HL-60 (cell line): ENCODE measurements at places on chromosomes 13 and 19.
A peak's percentile ranks its signal among the peaks of the same experiment; 100 is the strongest.

GRCh38 chr13:91896547-91896946 lies 498.1 kb downstream of the GPC5 start:
- DNase-seq: no peak

DNA sequence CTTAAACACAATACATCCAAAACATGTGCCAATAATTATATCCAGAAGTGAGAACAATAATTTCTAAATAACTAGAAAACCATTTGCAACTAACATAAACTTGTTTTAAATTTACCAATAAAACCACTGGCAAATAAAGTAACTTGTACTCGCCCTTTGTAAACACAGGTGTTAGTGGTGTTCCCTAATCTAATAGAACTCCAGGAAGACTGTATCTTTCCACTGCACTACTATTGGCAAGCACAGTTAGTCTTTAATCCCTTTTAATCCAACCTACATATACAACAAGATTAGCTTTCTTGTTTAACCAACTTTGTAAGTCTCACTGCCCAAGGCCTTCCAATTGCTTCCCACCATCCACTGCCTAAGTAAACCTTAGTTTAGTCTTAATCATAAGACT lies 79.5 kb downstream of the PCDH9 start:
- no peak for DNase-seq

DNA sequence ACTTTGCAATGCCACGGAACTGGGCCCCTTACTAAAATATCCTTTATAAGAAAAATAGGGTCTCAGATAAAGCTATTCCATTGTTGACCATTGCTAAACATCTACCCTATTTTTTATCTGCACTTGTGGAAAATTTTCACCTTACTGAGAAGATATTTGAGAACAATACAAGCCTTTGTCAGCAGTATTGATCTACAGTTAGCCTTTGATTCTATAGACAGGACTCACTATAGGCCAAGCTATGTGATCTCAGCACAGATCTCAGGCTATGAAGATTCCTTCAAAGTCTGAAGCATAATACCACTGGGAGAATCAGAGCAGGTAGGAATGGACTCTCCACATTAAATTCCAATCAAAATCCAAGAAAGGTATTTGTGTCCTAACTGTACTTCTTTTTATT lies 1099.7 kb downstream of the DIAPH3 start:
- DNase-seq: no peak

GRCh38 chr19:5305163-5305562 lies 35.4 kb downstream of the PTPRS start:
- no peak for DNase-seq

- no peak for DNase-seq
These were observed 99.0 kb downstream of the PCDH20 start for GRCh38 chr13:61316647-61317046.

DNA sequence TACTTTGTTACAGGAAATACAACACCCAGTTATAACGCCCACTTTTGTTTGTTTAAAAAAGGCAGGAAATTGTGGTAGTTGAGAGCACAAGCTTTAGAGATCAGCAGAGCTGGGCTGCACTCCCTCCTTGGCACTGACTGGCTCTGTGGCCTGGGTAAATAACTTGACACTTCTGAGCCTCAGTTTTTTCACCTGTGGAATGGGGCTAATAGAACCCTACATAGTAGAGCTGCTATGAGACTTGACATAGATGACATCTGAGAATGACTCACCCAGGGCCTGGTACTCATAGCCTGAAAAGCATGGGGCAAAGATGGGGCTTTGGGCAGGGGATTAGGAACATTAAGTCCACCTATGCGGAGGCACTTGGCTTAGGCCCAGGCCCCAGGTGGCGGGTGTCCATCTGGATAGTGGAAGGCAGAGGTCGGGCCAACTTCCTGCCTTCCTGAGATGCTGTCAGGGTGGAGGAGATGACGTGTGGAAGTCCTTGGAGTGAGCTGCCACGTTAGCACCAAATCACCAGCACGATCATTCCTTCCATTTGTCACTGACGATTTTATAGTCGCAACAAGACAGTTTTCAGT lies 159.1 kb downstream of the KATNAL1 start:
- DNase-seq: no peak

GRCh38 chr13:25196971-25197370 lies 24.9 kb upstream of the AMER2 start:
- DNase-seq: no peak

DNA sequence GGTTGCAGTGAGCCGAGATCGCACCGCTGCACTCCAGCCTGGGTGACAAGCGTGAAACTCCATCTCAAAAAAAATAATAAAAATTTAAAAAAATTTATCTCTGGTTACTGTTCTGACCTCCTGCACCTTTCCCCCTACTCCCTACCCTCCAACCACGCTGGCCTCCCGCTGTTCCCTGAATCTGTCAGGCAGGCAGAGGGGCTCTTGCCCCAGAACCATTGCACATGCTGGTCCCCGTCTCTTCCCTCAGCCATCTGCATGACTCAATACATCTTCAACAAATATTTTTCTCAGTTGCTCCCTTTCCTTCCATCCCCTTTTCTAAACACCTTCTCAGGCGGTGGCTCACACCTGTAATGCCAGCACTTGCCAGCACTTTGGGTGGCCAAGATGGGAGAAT lies 1.1 kb upstream of the FAM187B start:
- DNase-seq: no peak

GRCh38 chr13:101941095-101941783 lies 460.6 kb downstream of the FGF14 start:
- DNase-seq: no peak

GRCh38 chr13:113663934-113664333 lies 3.1 kb upstream of the GRK1 start:
- no peak for DNase-seq

GRCh38 chr19:48394331-48395169 lies 1.1 kb downstream of the GRIN2D start:
- DNase-seq: no peak

- no peak for DNase-seq
These were observed 175.7 kb downstream of the FGF9 start for GRCh38 chr13:21846605-21847004.

- no peak for DNase-seq
These were observed 321.9 kb downstream of the FOXO1 start for GRCh38 chr13:40344270-40345148.

GRCh38 chr19:10615429-10616023 lies 9.8 kb upstream of the SLC44A2 start:
- DNase-seq: peak; percentile 13

DNA sequence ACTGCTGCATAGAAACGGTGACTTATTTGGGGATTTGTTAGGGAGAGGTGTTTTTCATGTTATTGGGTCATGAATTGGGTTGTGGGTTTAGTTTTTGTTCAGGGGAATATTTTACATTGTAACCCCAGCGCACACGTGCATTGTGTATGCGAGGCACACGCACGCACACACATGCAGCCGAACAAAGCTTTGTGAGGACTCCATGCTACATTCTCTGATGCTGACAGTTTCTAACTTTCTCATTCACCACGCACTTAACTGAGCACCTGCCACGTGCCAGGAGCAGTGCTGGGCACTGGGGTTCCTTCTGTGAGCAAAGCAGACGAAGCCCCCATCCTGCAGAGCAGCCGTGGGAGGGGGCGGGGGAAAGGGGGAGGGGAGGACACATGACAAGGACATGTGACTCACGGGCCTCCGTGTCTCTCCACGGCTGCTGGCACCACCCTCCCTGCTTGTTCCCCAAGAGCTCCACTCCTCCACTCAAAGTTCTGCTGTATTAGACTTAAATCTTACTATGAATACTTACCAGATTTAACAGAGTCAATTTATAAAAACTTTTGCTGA lies 55.6 kb downstream of the SLC7A9 start:
- DNase-seq: no peak

DNA sequence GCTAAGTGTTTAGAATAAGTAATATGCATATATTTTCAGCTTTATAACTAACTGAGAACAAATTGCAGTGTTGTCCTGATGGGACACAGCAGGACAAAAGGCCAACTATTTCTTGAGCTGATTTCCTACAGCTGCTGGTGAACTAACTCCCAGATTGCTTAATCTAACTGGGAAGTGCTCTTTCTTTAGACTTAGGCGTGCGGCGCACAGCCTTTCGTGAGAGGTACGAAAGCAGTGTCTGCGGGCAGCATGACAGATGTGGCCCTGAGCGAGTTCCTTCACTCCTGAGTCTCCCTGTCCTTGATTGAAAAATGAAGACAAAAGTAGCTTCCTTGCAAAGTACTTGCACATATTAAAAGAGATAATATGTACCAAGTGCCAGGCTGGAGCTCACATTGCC lies 47.3 kb upstream of the NPAS1 start:
- DNase-seq: no peak
